Activated CD4-positive, alpha-beta T cell treated with anti-CD3 and anti-CD28 coated beads for 24 hours (primary cell): ENCODE measurements at places on chromosomes 5 and 9.

- no peak for DNase-seq
Observed at GRCh38 chr9:36029202-36029601, 7.5 kb upstream of the RECK start.

- DNase-seq = no peak
Observed at GRCh38 chr9:82890865-82891264, 172.1 kb downstream of the RASEF start.

GRCh38 chr5:100746730-100747129 lies 156.4 kb downstream of the ST8SIA4 start:
- DNase-seq = no peak

DNA sequence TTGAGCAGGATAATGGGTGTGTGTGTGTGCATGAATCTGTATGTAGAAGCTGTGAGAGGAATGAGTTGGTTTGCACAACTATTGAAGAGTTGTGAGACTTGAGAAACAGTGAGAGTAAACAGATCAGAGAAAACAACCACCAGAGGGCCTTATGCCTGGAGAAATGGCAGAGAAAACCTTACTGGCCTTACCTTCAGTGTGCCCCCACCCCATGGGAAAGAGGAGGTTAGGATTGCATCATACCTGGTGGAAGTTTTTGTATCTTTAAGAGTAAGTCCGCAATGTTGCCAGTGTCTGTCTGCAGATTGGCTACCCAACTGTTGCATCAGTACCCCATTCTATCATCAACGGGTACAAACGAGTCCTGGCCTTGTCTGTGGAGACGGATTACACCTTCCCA lies 1909.4 kb upstream of the WWC1 start:
- no peak for DNase-seq

DNA sequence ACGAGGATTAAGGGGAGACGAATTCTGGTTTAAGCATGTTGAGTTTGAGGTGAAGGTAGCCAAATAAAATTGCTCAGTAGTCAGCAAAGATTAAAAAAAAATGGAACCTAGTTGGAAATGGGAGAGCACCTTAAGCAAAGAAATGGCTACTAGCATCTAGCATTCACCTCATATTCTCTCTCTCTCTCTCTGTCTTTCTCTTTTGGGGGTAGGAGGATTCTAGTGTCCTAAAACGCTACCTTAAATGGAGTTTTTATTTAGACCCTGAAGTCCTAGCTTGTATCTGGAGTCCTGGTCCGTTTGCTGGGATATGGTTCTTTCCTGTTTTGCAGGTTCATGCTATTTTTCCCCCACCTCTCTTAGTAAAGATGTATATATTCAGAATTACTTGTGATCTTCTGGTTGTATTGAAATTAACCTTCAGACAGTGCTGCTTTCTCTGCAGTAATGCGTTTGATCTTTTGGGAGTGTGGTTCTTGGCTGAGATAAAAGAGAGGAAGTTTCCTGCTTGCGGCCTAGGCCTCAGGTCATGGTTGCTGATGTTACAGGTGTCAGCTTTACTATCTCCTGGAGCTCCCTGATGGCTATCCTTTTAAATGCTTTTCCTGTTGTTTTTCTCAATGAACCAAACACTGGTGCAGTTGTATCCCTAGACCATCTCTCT lies 8.0 kb downstream of the TGFBR1 start:
- no peak for DNase-seq

GRCh38 chr5:181152406-181152805 lies 5.0 kb downstream of the OR2V2 start:
- DNase-seq = no peak

DNA sequence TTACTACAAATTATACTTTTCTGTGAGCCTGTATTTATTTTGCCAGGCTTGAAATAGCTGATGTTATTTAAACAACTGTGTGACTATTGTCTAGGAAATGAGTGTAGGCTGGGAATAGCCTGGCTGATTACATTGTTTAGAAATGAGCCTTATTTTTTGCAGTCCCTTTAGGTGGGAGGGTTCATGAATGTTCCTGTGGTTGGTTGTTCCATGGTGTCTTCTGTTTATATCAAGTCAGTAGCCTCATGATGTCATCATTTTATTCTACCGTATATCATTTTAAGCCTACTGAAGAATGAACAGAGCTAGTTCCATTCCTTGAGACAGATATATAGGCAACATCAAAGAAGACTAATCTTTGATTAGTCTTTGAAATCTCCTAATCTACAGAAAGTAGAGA lies 53.1 kb downstream of the MAP1B start:
- no peak for DNase-seq

GRCh38 chr5:135047347-135047695 lies 13.3 kb upstream of the PITX1 start:
- no peak for DNase-seq
